ENCODE measurements at places on chromosomes 16 and 17.
A peak's percentile ranks its signal among the peaks of the same experiment; 100 is the strongest.

- no peak for DNase-seq
These were observed 137.6 kb upstream of the RCVRN start for GRCh38 chr17:10042589-10043244.

DNA sequence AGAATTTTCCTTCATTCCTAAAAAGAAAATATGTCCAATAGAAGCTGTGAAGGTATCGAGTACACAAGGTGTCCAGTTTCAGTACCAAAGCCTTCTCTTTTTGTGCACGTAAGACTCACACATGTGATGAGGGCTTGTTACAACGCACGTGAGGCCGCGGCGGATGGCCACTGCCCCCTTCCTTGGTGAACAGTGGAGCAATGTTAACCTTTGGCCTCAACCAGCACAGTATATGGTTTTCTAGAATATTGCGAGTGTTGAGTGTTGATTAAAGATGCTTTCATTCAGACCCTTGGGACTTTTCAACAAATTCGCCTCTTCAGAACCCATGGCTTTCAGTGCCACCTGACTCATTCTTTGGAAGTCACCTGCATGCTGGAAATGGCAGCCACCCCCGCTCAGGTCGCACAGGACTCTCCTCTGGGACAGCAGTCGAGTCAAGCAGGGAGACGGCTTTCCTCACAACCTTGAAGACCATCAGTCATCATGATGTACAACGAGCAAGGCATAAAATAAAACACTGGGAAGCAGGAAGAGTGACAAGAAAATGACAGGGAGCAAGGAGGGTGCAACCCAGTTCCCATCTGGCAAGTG, 14.5 kb downstream of the MAP1LC3B start:
- no peak for DNase-seq

GRCh38 chr17:38706505-38707216, 1.6 kb downstream of the MLLT6 start:
- DNase-seq = no peak

DNA sequence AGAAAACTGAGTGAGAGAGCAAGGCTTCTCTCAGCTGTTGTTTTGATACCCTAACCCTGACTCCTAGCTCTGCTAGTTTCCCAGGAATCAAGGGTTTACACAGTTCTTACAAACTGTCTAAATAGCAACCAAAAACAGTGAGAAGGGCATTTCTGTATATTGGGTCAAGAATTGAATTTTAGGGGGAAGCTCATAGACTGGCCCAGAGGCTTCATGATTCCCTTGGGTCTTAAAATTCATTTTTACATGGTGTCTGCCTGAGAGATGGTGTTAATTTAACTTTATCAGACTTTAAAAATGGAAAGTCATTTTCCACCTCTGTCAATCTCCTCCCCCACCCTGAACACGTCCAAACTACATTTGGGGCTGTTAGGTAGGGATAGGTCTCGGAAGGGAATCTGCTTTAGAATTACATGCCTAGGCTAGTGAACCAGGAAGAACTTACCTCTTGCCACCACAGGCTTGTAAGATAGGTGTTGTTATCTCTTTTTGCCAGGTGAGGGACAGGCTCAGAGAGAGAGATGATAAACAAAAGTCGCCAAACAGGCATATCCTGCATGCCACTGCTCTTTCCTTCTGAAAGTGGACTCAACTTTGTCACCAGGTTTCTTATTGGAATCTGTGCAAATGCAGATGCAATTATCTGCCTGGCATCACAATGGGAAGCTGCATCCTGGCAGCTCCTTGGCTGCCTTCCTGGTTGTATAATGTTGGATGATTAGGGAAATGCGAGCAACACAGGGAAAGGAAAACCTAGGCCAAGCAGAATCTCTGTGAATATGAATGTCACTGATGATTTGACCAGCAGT, 3.1 kb downstream of the PHAF1 start:
- DNase-seq = no peak

- no peak for DNase-seq
These were observed 21.2 kb upstream of the ENGASE start for GRCh38 chr17:79053251-79053925.

GRCh38 chr16:74252329-74252728, 44.3 kb upstream of the PSMD7 start:
- DNase-seq = no peak

- DNase-seq = no peak
These were observed 660 bp downstream of the RHBDF1 start for GRCh38 chr16:71540-72401.

- peak; percentile 84 for DNase-seq
These were observed 18.5 kb downstream of the RAP1GAP2 start for GRCh38 chr17:2814481-2815341.

DNA sequence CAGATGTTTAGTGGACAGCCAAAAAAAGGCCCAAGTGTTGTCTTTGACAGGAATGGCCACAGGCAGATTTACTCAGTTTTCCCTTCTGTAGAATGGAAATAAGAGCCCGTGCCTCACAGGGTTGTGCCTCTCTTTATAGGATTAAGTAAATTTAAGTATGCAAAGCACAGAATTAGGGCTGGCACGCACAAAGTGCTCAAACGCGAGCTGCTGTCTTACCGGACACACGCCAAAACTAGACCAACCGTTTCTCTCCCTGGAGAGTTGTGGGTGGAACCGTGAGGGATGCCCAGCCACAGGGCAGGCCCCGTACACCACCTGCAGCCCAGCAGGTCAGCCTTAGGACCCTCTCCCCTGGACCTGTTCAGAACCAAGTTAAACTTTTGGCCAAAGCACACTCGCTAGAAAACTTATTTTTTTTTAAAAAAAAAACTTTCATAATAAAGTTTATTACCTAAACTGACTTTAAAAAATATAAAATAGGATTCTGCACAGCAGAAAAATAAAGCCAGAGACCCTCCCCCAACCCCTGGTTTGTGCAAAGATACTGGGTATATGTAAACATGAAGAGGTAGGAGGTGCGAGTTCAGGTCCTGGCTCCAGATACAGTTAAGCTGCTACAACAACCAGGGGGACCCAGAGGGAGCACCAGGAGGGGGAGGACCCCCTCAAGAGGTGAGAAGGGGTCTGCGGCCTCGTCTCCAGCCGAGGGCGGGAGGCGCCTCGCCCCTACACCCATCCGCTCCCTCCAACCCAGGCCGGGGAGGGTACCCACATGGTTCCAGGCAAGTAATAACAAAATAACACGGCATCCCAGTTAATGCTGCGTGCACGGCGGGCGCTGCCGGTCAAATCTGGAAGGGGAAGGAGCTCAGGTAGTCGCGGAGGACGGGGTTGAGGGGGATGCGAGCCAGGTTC, 1.8 kb downstream of the SOCS1 start:
- DNase-seq = peak; percentile 41

GRCh38 chr16:8355675-8356074, 234.6 kb downstream of the TMEM114 start:
- DNase-seq = no peak

DNA sequence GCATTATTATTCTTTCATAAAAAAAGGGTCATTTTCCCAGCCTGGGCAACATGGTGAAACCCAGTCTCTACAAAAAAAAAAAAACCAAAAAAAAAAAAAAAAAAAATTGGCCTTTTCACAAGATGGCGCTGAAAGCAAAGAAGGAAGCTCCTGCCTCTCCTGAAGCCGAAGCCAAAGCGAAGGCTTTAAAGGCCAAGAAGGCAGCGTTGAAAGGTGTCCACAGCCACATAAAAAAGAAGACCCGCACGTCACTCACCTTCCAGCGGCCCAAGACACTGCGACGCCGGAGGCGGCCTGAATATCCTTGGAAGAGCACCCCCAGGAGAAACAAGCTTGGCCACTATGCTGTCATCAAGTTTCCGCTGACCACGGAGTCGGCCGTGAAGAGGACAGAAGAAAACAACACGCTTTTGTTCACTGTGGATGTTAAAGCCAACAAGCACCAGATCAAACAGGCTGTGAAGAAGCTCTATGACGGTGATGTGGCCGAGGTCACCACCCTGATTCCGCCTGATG, 4.9 kb upstream of the PGAP6 start:
- DNase-seq = no peak

DNA sequence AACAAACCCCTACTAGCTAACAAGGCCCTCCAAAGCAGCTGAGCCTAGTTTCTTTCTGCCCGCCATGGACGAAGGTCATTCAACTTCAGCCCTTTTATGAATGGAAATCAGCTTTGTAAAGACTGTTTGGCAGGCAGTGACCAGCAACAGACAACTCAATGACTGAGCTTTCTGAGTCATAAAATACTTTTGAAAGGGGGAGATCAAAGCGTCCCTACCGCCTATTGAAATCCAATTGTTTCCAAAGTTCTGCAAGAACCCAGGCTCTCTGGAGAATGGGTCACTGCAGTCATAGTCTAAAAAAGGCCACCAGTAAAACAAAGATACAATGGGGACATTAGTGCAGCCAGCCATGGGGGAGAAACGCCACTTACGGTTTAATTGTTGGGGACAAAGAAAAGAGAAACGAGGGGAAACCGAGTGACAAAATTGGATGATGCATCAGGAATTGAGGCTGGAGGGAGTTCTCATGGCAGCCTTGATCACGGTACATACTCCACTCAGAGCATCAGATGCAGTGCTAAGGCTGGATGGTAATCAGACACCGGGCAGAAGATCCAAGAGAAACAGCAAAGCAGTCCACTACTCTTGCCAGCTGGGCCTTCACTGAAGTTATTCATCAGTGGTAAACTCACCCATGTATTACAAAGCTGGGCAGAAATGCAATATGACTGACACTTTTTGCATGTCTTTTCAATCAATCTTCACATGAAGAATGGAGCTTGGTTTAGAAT, 9.8 kb downstream of the ADAMTS18 start:
- no peak for DNase-seq

GRCh38 chr17:61453566-61454380, 1.6 kb downstream of the TBX4 start:
- no peak for DNase-seq

- no peak for DNase-seq
These were observed 5.1 kb upstream of the JPT1 start for GRCh38 chr17:75159196-75160031.

DNA sequence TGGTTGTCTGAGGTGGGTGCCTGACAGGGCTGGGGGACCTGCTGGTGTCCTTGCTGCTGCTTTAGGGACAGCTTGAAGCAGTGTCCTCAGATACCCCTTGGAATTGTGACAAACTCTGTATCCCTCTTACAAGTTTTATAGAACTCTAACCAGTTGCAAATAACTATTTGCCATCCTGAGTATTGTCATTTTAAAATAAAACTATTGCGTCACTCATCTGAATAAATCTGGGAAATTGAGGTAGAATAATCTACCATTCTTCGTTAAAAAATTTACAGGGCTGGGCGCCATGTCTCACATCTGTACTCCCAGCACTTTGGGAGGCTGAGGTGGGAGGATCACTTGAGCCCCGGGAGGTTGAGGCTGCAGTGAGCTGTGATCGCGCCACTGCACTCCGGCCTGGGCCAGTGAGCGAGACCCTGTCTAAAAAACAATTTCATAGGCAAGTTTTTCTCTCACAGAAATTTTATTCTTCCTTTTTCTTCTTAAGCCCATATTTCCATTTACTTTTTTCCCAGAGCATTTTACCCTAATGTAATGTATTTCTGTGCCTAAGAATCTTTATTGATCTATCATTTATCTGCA, 14.2 kb downstream of the ZNF750 start:
- no peak for DNase-seq

- no peak for DNase-seq
These were observed at the start of gene MT1E for GRCh38 chr16:56625140-56625942. Gene MT1E, plus strand, starts transcription at chr16:56625781. Its CDS starts 71 bp downstream, at chr16:56625852.

DNA sequence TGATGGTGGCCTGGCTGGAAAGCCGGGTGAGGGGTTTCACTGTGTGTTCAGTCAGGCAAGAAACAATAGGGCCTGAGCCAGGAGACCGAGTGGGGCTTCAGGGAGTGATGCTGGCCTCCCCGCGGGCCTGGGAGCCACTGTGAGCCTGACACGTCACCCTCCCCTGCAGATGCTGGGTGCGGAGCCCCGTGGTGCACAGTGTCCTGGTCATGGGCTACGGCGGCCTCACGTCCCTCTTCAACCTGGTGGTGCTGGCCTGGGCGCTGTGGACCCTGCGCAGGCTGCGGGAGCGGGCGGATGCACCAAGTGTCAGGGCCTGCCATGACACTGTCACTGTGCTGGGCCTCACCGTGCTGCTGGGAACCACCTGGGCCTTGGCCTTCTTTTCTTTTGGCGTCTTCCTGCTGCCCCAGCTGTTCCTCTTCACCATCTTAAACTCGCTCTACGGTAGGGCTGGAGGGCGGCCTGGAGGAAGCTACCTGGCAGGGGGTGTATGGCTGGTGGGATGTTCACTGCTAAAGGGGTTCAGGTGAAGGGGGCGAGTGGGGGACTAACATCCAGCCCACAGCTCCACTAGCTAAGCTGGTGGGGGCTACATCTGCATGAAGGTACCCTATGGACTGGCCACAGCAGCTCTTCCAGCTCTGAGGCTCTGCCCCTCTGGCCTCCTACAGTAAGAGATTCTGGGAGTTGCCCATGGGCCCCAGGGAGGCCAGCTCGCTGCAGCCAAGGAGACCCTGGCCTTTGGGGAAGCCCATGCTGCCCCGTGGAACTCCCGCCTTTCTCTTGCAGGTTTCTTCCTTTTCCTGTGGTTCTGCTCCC, 32.4 kb downstream of the ADGRG5 start:
- DNase-seq = no peak

DNA sequence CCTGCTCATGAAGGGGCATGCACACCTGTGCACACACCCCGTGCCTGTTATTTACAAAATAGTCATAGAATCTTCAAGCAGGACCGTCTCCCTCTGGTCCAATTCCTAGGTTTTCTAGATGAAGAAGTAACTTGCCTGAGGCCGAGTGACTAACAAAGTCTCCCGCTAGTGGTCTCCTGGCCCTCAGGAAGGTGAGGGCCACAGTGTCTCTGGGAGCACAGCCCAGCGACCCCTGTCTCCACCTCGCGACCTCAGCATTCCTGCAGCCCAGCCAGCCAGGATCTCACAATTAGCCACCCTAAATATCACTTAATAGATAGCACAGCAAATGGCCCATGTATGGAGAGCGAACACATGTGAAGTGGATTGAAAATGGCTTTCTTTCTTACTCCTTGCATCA, 30.5 kb upstream of the CACNG1 start:
- DNase-seq = no peak

DNA sequence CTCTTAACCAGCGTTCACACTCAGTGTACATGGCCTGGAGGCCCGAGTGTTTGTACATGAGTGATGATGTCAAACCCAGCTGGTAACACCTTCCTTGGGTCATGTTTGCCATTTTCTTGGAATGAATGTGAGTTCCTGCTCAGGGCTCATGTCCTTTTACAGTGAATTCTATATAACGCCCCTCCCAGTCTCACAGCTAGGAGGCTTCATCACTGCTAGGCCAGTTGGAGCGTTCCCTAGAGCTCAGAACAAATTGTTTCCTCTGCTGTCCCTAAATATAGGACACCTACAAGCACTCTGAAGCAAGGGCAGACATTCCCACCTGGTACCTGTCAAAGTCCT, 5.5 kb downstream of the TIMM22 start:
- DNase-seq = no peak

- DNase-seq = no peak
These were observed 46.2 kb downstream of the TUBD1 start for GRCh38 chr17:59846394-59847165.

GRCh38 chr16:66903544-66904427, 14.9 kb downstream of the CDH16 start:
- DNase-seq = no peak

DNA sequence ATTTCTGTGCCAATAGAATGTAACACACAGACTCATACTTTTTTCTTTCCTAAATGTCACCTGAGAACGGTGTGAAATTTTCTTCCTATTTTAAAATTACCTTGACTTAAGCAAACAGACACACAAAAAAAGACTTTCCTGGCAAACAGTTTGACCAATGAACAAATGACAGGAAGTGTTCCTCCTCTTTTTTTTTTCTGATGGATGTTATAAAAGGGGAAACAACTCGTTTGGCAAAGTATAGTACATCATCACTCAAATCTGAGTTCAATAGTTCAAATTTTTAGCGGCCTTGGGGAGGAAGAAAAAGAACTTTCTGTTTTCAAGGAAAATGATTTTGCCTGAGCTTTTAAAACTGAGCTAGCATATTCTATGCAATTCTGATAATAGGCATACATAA, 19.8 kb downstream of the HS3ST3A1 start:
- no peak for DNase-seq

All from GM06990 (cell line).